AG09309 (cell line): ENCODE measurements at places on chromosomes 6 and 20.

DNA sequence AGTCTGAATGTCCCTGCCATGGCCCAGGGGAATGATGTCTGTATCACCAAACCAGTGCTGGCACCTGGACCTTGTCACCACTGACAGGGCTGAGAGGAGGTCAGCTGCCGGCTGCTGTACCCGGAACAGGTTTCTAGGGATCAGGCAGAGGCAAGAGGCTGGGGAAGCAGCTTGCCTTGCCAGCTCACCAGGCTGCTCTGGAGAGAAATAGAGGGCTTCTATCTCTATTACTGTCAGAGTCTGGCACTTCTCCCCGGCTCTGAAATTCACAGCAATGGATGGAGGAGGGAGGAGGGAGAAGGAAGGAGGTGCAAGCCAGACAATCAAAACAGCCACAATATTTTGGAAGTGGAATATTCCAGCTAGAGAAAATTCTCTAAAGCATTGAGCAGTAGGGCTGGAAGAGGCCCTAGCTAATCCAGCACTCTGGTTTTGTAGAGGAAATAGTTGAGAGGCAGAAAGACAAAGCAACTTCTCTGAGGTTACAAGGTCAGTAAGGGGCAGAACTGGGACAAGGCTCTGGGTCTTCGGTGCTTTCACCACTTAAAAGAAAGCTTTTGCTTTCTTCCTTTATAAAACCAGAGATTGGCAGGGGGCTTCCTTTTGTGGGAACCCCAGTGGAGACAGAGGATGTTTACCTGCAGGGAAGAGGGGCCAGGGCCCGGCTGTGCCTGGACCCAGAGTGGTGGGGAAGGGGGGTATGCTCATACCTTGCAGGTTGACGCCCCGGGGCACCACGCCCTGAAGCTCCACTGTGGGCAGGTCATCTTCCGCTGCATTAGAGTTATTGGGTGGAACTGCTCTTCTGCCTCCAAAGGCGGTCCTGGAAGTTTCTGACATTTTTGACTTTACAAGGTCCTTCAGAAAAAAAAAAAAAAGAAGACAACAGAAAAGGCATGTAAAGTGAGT is 2.4 kb downstream of the F13A1 start:
- DNase-seq = no peak

- DNase-seq = no peak
Observed at GRCh38 chr6:13005994-13006393, 289.4 kb downstream of the PHACTR1 start.

- DNase-seq = no peak
Observed at GRCh38 chr20:9918348-9918747, 79.5 kb upstream of the PAK5 start.

DNA sequence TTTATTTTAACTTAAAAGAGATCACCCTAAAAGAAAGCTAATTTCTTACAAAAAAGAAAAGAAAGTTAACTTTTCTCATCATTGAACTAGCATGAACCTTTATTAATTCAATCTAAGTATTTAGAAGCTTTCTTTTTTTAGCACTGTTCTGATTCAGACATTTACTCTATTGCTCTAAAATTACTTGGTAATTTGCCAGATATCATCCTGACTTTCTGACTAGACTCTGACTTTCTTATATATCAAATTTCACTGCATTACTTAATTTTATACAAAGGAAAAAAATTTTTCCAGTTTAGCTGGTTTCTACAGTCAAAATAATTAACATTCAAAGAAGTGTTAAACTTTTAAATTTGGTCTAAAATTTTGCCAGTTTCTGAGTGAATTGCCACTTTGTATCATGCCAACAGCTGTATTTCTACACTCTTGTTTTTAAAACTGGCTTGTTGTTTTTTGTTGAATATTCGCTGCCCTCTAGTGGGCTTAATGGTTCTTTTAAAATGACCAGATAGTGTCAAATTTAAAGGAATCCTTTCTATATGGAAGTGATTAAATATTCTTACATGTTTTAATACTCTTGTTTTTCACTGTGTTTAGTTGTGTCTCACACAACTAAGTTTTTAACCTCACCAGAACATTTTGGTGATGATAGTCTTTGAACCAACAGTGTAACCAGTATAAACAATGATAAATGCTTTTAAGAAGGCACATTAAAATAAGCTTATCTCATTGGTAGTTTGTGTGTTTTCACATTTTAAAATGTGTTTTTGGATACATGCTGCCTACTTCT is 102.0 kb downstream of the POPDC3 start:
- DNase-seq = peak; percentile 27

- no peak for DNase-seq
Observed at GRCh38 chr20:57178582-57179111, 87.8 kb downstream of the BMP7 start.

DNA sequence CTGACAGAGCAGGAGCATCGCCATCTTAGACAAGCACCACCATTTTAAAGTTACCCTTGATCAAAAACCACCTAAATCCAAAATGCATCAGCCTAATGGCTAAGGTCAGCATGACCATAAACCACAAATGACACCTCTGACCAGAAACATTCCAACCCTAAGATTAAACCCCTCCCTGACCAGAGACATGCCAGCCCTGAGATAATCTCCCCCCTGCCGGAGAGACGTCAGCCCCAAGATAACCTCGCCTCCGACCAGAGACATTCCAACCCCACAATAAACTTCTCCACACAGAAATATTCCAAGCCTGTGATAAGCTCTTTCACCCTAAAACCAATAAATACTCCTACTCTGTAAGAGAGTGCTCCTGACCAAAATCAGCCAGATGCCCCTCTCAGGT is 53.5 kb downstream of the PXDC1 start:
- DNase-seq = no peak

DNA sequence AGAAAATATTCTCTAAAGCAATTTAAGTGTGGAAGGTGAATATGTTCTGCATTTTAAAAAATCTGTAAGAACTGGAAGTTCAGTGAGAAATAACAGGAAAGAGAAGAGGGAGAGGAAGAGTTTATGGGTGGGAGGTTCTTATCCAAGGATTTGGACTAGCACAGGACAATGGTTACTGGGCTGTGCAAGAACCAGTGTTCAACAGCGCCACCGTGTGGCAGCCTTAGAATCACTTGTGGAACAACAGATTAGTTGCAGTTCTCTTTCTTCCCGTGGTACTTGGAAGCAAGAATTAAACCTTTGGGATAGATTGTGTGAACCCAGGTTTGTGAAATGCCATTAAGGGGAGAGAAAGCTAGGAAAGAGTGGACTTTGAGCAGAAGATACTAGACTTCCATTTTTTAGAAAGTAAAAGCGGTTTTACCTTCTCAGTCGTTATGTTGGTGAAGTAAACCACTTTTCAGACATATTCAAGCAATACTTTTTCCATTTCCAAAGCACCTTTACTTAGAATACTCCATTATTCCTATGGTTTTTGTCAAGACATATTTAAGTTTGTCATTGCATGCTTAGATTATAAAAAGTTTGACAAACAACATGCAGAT is 436.7 kb downstream of the RNF144B start:
- DNase-seq = no peak

- DNase-seq = no peak
Observed at GRCh38 chr6:48714699-48715098, 603.7 kb upstream of the PTCHD4 start.

DNA sequence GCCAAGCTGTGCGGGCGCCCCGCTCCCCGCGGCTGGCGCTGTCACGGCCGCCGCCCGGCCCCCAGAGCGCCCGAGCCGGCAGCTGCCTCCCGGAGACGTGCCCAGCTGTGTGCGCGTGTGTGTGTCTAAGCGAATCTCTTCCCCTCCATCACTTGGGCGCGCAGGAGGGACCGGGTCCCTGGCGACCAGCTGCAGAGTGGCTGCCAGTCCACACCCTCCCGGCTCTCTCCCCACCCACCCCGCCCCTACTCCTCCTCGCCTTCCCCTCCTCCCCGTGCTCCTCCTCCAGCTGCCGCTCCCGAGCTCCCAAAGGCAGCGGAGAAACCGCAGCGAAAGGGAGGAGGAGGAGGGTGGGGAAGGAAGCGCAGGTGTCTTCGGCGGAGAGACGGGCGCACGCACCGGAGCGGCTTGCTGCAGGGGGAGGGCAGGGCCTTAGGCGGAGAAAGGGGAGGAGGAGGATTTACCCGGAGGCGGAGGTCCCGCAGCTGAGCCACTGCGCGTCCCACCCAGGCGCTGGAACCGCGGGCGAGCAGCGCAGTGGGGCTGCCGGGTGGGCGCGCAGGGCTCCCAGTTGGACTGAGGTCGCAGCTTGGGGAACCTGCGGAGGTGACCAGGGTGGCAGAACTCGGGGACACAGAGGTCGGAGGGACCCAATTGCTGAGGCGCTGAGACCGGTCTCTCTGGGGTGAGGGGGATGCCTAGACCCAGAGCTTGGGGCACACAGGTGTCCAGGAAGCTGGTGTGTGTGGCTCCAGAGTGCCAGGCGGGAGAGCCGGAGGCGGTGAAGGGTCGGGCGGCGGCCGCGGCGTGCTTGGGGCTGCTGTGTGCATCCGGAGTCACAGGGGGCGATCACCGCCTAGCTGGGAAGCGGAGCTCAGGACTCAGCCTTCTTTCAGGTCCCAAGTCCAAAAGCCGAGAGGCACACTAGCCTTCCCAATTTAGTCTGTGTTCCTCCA is at the start of gene HS3ST5:
HS3ST5 (minus strand) TSS at position 198 of the 956 bp plus-strand sequence. CDS start 280,178 bp downstream, outside the sequence.
- no peak for DNase-seq

DNA sequence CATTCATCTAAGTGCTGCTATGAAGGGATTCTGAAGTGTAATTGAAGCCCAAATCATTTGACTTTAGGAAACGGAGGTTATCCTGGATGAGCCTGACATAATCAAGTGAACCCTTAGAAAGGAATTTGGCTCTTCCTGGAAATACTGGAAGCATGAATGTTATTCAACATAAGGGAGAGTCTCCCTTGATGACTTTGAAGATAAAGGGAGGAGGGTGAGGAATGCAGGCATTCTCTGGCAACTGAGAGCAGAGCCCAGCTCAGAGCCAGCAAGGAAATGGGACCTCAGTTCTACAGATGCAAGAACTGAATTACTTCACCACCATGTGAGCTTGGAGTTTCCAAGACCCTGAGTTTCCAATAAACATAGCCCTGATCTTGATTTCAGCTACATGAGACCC is 168.2 kb downstream of the DLL1 start:
- no peak for DNase-seq

DNA sequence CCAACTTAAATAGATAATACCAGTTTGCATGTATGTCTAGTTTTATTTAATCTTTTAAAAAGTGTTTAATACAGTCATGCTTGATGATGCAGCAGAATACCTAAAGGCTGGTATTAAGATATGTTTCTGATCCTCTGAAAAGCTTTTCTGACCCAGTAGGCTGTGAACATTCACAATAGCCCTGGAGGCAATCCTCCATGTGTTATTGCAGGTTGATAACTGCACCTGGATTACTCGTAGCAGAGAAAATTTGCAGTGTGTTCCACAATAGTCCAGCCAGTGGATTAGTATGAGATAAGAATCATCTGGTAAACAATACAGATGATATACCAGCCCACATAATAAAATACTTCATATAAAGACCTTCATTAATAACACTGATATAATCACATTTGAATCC is 178.9 kb upstream of the RNF217 start:
- DNase-seq = no peak

GRCh38 chr6:13351271-13351670 is 22.9 kb upstream of the TBC1D7 start:
- no peak for DNase-seq

- no peak for DNase-seq
Observed at GRCh38 chr6:55281215-55281614, 46.1 kb upstream of the GFRAL start.

DNA sequence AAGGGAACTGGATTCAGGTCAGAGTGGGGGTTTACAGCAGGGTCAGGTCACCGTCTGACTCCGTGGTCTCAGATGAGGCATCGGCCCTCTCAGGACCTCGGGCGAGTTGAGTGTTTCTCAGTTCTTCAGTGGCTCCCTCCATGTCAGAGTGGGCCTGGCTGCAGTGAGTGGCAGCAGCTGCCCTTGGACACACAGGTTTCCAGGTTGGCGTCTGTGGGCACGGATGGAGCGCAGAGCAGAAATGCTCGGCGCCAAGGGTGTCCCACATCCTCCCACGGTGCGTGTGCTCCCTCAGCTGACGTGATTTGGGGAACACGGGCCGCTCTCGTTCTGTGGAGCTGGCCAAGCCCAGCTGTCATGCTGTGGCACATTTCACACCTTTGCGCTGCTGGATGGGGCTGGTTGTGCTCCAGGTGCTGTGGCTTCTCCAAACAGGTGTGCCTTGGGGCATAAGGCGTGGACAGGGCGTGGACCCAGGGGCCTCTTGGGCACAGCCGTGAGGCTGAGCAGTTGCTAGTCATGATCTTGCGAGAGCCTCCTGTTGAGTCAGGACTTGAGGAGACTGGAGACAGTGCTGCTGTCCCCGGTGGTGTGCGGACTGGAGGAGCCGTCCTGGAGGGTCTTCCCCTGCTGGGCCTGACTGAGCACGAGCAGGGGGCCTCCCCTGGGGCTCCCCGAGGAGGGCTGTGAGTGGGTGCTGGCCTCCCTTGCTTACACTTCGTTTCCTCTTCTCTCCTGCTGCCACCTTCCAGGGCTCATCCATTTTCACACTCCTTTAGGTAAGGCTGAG is 9.5 kb upstream of the DNAJC5 start:
- no peak for DNase-seq

DNA sequence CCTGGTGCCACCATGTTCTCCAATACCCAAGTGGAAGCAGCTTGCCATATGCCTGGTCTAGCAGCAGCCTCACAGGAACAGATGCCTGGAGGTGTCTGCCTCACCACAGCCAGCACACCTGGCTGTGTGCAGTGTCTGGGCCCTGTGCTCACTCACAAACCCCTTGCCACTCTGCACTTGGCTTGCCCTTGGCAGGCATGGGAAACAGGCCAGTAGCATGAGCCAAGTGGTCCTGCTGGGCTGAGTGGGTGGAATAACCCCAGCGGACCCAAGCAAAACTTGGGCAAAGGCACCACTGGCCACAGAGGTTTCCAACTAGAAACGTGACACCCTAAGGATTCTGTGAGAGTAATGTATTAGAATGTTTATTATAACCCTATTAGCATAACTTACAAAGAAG is 600.5 kb upstream of the GJE1 start:
- no peak for DNase-seq

GRCh38 chr20:33963751-33964150 is 30.0 kb upstream of the RALY start:
- DNase-seq = no peak

DNA sequence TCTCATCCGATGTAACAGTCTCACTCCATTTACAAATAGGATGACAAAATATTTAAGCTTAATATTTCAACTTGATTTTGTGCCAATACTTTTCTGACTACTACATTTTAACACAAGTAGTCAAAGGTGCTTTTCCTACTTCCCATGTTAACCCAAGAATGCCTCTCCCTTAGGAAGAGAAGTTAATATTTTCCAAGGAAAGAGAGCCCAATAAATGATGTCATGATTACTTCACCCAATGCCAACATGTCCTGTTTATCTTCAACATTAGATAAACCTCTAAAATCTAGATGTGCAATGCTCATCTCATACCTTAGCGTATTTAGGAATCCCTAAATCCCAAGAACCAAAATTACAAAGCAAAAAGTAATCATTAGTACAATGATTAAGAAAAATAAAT is 156.7 kb upstream of the TENT5A start:
- DNase-seq = no peak

DNA sequence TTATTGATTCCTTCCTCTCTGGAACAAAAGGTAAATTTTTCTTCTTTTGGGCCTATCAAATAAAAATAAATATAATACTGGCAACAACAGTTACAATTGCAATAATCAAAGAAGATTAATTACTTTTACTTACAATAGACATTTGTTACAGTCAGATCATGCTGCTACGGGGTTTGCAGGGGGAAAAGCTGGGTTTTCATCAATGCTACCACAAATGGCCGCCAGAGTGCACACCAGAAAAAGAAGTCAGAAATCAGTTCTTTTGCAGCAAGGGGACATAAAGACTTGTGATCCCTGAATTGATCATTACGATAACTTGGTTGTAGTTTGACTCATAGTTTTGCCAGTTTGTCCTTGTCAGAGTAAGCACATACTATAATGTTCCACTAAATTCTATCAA is 714.5 kb upstream of the EYS start:
- no peak for DNase-seq
